ENCODE measurements at places on chromosomes 7 and 10.

GRCh38 chr10:117552701-117553141, 10.2 kb downstream of the EMX2 start:
- DNase-seq, result peak; percentile 70

DNA sequence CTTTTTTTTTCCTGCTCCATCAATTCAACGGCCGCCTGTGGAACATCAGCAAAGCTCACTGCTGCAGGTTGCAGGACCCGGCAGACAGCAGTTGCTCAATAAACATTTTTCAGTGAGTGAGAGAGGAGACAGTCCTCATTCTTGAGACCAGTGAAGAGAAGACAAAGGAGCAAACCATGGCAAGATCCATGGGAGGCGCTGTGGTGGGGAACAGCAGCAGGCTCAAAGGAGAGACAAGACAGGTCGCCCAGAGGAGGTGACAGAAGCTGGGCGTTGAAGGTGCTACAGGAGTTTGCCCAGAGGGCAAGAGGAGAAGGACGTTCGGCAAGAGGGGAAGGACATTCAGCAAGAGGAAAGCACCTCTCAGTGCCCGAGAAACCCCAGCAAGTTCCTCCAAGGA, 74.5 kb upstream of the FGFR2 start:
- DNase-seq, result no peak

- DNase-seq, result no peak
Observed at GRCh38 chr10:104478380-104478779, 124.7 kb downstream of the CFAP58 start.

DNA sequence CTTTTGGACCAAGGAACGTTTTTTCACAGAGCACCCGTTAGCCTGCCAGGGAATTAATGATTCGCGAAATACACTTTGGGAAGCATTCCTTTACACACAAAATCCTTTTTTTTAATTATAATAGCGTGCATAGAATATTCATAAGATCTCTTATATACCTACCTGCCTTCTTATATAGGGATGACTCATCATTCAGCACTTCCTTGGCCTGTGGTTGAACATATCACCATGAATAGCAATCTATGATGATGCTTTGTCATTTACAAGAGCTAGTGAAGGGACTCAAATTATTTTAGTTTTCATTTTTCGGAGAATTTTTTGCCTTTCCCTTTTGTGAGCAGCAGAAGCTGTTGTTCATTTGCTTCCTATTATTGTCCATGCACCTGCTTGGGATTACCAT, 97.0 kb downstream of the CDH23 start:
- DNase-seq, result no peak

DNA sequence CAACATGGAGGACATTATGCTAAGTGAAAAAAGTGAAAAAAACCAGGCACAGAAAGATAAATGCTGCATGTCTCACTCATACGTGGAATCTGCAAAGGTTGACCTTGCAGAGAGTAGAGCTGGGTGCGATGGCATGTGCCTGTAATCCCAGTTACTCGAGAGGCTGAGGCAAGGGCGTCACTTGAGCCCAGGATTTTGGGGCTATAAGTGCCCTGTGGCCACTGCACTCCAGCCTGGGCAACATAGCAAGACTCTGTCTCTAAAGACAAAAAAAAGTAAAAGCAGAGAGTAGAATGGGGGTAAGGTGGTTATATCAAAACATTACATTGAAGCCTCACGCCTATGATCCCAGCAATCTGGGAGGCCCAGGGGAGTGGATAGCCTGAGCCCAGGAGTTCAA, 22.8 kb downstream of the CBX3 start:
- no peak for DNase-seq

- no peak for DNase-seq
Observed at GRCh38 chr7:102889851-102890250, 22.9 kb upstream of the LRRC17 start.

- DNase-seq, result no peak
Observed at GRCh38 chr7:996079-996872, 13.3 kb downstream of the CYP2W1 start.

GRCh38 chr10:74328388-74328787, 177.4 kb downstream of the ADK start:
- DNase-seq, result no peak

DNA sequence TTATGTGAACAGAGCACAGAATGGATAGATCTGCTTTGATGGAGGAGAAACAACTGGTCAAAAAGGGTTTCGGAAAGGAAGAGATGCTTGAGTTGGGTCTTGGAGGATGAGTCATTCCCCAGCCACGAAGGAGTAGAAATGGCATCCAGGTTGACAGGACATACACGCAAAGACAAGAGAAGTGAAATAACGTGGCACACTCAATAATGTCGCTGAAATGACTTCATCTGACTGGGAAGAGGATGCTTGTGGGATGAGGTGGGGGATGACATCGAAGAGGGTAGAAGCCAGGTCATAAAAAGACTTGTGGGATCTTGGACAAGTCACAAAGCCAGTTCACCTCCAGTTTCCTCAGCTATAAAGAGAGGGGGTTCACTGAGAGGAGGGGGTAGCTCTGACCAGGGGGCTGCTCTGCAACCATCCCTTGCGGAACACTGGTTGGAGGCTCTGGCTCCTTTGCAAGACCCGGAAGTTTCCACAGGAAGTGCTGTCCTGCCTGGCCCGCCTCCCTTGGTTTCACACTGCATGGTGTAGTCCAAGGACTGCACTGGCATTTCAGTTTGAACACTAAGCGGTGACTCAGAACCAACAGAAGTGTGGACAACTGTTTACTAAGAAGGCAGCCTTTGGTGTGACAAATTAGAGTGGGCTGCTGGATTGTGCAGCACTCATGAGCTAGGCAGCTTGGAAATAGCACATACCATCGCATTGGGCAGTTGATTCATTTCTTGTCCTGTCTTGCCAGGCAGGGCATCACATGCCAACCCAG, 189.9 kb upstream of the ADO start:
- peak; percentile 70 for DNase-seq

DNA sequence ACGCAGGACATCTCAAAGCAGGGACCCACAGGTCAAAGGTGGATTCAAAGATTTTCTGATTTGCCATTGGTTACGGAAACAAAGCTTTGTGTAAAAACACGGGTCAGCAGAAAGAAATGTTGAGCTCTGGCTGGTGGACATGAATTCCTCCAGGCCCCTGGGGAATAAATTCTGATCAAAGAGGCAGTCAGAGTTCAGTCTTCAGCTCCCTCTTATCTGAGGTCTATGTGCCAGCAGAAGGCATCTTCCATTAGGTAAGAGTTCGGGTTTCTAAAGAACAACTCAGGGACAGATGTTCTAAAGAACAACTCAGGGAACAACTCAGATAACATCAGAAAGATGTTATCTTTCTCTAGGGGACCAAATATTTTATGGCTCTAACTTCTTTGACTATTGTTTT, 64.9 kb upstream of the PALS2 start:
- no peak for DNase-seq

DNA sequence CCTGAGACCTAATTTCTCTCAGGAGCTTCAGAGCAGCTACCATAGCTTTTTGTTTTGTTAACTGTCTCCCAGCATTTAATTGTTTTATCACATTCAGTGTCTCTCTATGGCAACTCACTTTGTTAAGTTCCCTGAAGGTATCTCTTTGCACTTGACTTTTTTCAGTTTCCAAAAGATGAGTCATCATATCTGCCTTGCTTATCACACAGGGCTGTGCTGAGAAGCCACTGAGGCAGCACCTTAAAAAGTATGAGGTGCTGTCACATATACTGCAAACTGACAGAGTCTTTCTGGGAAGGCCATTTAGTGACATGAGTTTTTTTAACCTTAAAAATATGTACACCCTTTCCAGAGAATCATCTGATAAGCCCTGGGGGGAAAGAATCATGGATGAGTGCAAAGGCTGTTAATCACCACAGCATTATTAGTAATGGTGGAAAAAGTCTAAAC, 56.8 kb downstream of the PPP1R3C start:
- no peak for DNase-seq

- DNase-seq, result no peak
Observed at GRCh38 chr7:151130741-151131157, 36.7 kb downstream of the GBX1 start.

DNA sequence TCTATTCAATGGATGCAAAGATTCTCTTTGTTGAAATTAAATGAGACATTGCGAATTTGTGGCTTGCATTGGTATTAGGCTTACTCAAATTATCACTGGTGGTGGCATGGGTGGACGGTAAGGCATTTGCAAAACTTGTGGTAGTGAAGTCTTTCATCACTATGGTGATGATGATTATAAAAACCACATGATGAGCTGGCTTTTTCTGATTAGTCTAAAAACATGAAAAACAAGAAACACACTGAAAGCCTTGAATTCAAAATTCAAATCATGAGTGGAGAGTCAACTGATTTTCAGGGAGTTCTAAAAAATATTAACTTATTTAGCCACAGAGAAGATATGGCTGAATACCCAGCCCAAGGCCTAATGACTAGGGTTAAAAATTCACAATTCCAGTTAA, 99.8 kb upstream of the HGF start:
- peak; percentile 48 for DNase-seq

DNA sequence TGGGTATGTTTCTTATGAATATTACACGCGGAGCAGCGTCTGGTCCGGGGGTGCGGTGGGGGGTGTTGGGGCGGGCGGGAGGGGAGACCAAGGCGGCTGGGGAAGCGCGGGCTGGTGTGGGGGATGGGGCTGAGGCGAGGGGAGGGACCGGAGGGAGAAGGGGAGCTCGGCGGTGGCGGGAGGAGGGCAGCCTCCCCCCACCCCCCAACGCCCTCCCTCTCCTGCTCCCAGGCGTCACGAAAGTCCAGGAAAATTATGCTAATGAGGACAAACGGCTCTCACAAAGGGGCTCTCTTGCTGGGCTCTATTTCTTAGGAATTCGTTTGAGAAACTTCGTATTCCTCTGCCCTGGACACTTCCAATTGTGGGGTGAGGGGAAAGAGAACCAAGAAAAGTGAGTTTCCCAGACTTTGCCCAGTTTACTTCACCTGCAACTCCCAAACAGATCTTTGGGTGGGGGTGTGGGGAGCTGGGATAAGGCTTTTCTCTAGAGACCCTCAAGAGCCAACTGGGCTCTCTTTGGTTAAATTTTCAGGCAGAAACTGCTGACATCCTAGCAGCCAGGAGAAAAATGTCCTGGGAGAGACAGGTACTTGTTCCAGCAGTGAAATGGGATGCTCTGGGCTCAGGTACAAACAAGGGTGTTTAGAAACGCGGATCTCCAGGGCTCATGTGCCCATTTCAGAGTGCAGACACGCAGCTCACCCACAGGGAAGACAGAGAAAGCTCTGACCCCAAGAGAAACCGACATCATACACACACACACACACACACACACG, 11.7 kb upstream of the HOXA2 start:
- DNase-seq, result no peak

- no peak for DNase-seq
Observed at GRCh38 chr10:101563007-101563406, 25.1 kb downstream of the POLL start.
